ENCODE measurements at places on chromosomes 11 and 22.

- DNase-seq: no peak
Observed at GRCh38 chr11:61574611-61575010, 6.3 kb downstream of the SYT7 start.

- DNase-seq: no peak
Observed at GRCh38 chr11:47570651-47571356, 5.4 kb downstream of the PTPMT1 start.

DNA sequence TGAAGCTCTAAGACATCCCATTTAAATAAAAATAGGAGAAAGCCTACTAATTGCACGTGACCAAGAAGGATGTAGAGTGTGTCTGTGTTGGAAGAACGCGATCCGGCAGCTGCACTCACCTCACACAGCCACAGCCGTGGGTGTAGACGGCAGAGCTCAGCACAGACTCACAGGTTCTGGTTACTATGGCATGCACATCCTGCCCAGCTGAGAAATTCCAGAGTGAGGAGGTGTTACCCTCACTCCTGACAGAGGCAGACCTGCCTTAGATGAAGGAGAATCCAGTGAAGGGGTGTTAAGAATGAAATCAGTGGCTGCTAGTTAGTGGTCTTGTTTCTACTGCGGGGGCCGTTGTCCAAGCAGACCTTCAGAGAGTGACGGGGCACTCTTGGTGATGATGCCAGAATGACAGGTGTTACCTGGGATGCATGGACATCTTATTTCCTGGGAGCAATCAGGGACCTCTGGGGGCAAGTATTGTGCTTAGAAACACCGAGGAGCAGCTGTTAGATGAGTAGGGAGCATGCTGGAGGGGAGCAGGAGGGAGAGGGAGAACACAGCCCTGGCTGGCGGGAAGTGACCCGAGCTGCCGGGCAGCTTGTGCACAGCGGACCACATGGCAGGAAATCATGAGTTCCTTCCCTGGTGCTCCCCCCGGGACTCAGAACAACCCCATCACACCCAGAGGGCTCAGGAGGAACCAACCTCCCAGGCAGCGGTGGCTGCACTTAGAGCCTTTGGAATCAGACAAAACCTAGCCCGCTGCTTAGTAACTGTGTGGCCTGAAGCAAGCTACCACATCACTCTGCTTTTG, 12.3 kb downstream of the KCNJ5 start:
- no peak for DNase-seq

GRCh38 chr22:19818324-19819207, 36.1 kb downstream of the GNB1L start:
- DNase-seq: no peak

GRCh38 chr22:40334060-40334459, 12.2 kb upstream of the ADSL start:
- DNase-seq: no peak

DNA sequence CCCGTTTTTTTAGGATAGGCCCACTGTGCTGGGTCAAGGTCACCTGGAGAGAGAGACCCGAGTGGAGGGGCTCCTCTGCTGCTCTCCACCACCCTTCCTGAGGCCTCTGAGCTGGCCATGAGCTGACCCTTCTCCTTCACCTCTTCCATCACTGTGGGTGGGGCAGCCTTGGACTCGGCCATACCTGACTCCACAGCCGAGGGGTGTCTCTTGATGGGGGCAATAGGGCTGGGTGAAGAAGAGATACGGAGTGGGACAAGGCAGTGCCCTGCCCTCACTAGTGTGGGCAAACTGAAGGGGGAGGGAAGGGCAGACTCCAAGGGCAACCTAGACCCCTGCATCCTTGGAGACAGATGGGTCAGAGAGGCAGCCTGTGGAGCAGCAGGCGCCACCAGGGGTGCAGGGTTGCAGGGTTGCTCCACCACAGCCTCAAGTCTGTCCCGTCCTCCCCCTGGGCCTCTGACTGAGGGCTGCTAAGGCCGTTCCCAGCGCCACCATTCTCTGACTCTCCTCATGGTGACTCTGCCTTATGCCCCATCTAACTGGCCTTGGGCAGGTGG, 20.1 kb upstream of the NECTIN1 start:
- DNase-seq: no peak

GRCh38 chr11:57460758-57461749, 726 bp downstream of the RTN4RL2 start:
- no peak for DNase-seq

DNA sequence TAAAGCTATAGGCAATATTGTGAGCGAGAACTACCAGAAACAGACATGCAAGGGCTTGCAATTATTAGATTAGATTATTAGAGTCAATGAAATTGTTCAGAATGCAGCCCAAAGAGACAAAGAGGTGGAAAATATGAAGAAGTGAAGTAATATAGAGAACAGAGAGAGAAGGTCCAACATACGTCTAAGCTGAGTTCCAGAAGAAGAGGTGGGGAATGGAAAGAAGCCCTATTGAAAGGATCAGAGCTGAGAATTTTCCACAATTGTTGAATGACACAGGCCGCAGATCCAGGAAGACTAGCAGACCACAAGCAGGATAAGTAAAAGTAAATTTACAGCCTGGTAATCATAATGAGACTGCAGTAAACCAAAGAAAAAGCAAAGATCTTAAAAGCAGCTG, 93.2 kb downstream of the EXT2 start:
- no peak for DNase-seq

DNA sequence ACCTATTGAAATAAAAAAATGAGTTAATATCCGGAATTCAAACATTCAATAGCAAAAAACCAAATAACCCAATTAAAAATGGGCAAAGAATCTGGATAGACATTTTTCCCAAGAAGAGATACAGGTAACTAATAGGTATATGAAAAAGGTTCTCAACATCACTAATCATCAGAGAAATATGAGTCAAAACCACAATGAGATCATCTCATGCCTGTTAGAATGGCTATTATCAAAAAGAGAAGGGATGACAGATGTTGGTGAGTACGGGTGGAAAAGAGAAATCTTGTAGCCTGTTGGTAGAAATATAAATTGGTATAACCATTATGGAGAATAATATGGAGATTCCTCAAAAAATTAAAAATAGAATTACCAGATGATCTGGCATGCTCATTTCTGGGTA, 26.9 kb upstream of the OR6M1 start:
- DNase-seq: no peak

DNA sequence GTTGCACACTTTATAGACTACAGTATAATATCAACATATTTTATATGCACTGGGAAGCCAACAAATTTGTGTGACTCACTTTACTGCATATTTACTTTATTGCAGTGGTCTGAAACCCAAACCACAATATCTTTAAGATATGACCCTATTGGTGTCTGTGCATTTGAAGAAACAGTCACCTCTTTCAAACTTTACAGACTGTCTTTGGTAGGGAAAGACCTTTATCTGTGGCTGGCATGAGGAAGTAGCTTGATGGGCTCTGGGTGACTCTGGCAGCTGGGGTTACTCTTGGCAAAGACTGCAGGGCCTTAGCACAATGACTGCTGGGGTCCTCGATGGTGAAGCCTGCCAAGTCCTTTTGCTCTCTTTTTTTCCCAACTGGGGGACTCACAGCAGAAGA, 21.3 kb upstream of the ABTB2 start:
- no peak for DNase-seq

- DNase-seq: peak; percentile 75
Observed at GRCh38 chr11:118911880-118912741, 13.6 kb downstream of the BCL9L start.

- DNase-seq: peak; percentile 58
Observed at GRCh38 chr22:29626497-29627195, 23.2 kb downstream of the NF2 start.

GRCh38 chr22:37229805-37230672, 14.0 kb downstream of the RAC2 start:
- DNase-seq: no peak

DNA sequence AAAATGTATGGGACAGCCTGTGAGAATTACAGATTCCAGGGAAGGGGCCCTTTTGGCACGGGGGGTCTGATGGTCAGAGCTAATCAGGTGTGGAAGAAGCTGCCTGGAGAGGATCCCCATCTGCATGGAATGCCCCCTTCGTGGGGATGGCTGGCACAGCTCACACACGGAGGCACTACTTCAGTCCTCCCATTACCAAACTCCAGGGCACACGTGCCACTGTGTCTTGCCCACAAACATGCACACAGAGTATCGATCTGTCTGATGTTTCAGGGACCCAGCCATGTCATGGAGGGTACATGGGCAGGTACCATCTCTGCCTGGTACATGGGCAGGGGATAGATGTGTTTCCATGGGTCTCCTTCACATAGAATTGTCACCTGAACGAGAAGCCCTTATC, 14.7 kb downstream of the KCNQ1OT1 start:
- no peak for DNase-seq

DNA sequence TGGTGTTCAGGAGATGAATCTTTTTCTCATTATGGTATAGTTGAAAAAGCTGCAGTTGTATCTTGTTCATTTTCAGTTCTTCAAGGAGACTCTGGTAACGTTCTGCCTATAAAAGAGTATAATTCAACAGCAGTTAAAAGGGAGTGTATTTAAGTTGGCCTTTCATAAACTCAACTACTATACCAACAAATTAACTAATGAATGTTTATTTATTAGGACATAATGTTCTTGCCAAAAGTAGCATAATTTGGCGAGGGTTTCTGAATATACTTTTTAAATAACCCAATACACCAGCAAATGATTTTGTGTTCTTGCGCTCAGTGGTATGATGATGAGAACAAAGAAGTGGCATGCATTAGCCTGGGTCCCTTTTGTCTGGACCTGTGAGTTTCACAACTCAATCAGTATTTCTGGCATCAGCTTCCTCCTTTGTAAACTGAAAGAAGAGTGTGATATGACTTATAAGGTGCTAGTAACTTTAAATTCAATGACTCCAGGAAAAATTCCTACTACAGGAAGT, 10.9 kb downstream of the SMC1B start:
- DNase-seq: no peak

DNA sequence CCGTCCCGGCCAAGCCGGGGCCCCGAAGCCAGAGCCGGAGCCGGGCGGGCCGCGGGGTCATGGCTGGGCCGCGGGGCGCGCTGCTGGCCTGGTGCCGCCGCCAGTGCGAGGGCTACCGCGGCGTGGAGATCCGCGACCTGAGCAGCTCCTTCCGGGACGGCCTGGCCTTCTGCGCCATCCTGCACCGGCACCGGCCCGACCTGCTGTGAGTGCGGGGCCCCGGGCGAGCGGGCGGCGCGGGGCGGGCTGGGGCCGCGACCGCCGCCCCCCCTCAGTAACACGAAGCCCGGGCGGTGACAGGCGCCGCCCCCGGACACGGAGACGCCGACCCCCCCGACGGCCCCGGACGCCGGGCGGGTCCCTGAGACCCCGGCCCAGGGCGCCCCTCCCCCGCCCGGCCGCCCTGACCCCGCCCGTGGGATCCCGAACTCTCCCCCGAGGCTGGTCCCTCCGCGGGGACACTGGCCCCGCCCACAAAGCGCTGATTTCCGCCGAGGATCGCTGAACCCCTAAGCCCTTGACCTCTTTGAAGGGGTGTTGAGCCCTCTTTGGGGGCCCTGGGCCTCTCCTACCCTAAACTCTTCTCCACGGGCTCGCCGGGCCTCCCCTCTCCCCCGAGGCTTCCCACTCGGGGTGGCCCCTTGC, 389 bp downstream of the MICALL1 start:
- DNase-seq: no peak

- peak; percentile 52 for DNase-seq
Observed at GRCh38 chr11:70233511-70233934, 30.4 kb downstream of the FADD start.

DNA sequence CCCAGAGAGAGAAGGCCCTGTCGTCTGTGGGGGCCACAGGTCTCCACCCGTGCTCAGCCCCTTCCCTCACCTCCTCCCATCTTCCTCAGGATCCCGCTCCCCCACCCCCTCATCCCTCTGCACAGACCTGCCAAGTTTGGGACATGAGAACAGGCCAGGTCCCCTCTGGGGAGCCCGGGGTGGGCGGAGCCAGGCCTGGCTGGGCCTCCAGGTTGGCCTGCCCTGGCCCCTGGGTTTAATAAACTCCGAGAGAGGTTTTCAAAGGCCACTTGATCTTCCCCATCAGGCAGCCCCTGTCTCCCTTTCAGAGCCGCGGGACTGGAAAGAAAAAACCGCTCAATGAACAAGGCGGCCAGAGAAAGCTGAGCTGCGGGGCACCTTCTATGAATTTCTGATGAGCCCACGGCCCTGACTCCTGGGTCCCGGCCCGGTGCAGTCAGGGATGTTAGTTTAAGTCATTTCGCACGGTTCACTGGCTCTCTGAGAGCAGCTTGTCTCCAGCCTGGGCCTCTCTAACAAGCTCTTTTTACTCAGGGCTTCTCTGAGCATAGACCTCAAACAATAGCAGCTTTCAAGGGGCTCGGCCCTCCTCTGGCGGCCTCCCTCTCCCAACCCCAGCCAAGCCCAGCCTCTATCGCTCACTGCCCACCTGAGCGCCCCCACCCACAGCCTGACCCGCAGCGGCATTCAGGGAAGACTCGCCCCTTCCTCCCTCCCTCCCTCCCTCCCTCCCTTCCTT, 64.8 kb downstream of the RPUSD4 start:
- no peak for DNase-seq
